ENCODE measurements at places on chromosomes 7 and 10. TPM values are rescaled to one million over a fixed set of nuclear protein-coding genes. Genes with fewer than 3 reads are reported as not detected.

DNA sequence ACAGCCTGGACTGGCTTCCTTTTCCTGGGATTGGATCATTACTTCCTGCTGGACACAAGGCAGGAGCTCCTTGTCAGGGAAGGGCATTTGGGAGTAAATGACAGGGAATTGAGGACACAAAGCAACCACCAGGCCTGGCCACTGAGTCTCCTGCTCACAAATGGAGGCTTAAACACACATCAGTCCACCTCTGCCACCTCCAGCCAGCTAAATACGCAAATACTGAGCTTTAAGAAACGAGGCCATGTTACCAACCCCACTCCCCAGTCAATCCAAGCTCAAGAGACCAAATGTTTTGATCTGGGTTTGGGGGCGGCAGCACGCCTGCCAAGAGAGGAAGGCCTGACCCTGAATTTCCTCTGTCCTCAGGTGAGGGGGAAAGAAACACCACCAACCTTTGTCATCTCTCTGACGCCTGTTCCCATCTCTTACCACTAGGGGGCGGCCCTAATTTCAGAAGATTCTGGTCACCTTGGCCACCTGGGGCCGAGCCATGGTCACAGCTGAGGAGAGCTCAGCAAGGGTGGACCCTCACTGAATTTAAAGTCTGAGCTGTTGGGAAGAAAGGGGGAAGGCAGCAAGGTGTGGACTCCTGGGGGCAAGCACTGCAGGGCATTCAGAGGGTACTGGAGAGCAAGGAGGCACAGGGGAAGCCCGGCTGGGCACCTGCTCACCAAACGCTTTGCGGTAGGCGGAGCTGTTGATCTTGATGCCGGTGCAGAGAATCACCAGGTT lies 16.5 kb downstream of the AIFM2 start:
- peak; percentile 30 for DNase-seq

Gene ADGRA1
- not detected for total RNA-seq

Gene TAS2R41
- not detected for total RNA-seq

Gene VSTM4
- 0.22 TPM for total RNA-seq

DNA sequence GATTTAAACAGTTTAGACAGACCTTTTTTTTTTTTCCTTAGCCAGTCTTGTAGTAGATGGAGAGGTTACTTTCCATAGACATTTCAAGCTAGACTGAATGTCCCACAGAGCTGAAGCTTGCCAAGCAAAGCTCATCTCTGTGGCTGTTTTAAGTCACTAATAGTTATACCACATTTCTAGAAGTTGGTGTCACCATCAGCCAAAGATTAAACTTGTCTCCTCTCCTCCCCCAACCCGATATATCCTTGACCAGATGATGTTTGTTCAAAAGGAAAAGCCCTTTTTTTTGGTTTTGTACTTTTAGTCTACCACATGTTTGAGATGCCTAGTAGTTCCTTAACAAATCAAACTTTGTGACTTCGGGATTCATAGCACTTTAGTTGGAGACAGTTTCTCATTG lies 66.1 kb downstream of the ADD3 start:
- DNase-seq = no peak

Gene OR2AE1
- not detected for total RNA-seq

GRCh38 chr10:6120691-6121090 lies 31.9 kb downstream of the RBM17 start:
- DNase-seq = no peak

Gene AGBL3
- 0.44 TPM for total RNA-seq

- no peak for DNase-seq
Observed at GRCh38 chr10:22976534-22976933, 48.7 kb downstream of the ARMC3 start.

Gene SCD
- total RNA-seq = 29.8 TPM

Gene STEAP4
- total RNA-seq = not detected

GRCh38 chr10:20289070-20289828 lies 473.0 kb downstream of the PLXDC2 start:
- no peak for DNase-seq

Gene PDZD7
- 0.44 TPM for total RNA-seq

Gene CHN2
- total RNA-seq = 0.44 TPM

Gene NPFFR1
- total RNA-seq = not detected

DNA sequence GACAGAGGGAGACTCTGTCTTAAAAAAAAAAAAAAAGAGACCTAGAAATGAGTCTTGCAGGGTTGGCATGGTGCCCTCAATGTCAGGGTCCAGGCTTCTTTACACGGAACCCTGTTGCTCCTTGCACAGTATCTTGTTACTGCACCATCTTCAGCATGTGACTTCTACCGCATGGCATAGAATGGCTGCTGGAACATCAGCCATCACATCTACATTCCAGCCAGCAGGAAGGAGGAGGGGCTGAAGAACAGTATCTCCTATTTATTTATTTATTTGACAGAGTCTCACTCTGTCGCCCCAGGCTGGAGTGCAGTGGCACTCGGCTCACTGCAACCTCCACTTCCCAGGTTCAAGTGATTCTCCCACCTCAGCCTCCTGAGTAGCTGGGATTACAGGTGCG lies 3.7 kb upstream of the ACHE start:
- no peak for DNase-seq

DNA sequence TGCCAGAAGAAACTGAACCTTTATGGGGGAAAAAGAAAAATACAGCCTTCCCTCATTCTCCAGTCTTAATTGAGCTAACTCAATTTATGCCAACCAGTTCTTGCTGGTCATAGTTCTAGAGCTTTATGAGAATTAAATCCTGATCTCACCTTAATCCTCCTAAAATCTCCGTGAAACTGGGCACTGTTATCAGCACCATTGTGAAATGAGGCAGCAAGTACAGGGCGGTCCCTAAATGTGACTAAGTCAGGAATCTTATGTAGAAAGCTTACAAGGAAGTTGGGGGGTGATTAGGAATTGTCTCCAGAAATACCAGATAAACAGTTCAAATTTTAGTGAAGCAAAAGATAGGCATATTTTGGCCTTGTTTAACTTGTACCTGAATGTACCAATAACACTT lies 10.7 kb upstream of the INSYN2A start:
- DNase-seq = no peak

- DNase-seq = no peak
Observed at GRCh38 chr7:79051915-79052314, 401.6 kb downstream of the MAGI2 start.

DNA sequence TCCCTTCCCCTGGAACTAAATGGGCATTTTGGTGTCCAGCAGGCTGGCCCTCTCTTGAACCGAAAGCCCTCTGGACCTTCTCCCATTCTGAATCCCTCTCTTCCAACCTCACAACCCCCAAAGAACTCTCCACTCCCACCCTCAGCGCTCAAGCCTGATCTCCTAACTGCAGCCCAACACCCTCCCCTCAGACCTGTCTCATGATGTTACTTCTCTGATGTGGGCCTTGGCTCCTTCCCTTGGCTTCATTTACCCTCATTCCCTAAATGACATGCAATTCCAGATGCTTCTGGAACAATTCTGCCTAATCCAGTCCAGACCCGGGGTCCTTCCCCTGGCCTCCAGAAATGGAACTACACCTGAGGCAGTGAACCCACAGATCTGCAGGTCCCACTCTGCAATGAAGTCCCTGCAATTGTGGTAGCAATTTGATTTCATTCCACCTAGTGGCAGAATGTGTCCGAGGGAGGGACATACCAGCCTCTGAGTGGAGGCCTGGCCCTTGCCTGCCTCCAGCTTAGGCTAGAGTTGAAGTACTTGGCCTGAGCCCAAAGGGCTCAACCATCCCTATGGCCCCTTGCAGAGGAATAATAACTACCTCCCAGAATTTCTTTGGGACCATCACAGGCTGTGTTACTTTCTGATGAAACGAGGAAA lies 4.1 kb upstream of the CEP41 start:
- DNase-seq = no peak

Gene NDUFB2
- total RNA-seq = 102 TPM

All from lung microvascular endothelial cell (primary cell).